ENCODE measurements at places on chromosomes 12 and 14.

DNA sequence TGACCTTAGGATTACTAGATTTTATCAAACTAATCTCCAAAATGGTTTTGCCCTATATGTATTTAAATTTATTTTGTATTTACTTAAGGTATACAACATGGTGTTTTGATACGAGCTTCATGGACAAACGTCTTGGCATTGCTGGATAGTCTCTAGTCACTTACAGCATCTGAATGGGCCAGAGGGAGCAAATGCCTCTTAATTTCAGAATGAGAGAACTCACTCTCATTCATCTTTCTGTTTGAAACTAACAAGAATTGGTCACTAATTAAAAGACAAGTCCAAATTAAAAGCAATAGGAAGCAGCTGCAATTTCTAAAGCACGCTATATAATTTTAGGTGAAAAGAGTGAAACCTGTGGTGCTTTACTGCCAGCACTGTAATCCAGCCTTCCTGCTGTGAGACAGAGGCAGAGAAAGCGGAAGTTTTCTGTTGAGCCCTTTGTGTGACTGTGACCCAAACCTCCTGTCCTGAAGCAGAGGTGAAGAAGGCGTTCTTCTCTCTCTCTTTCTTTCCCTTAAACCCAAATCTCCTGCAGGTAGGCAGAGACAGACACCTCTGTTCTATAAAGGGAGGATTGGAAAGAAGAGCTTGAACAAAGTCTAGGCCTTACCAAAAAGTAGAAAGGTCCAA, 184.6 kb upstream of the NAV3 start:
- DNase-seq, result no peak

DNA sequence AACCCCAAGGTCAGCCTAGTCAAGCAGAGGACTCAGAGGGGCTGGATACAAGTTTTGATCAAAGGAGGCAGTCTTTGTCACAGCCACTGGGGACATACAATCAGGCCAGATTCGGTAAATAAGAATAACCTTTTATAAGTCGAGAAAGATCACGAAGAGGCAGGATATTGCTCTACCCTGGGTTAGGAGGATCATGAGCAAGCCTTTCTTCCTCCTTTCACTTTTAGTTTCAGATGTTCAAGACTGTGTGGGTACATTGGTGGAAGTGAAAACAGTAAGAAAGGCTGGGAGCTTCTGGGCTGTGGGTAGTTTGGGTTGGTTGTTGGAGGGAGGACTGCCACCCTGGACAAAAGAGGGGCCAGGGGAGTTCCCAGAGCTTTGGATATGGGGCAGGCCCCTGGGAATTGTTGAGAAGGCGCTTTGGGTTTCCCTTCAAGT, 127.7 kb downstream of the SNAPC1 start:
- no peak for DNase-seq

DNA sequence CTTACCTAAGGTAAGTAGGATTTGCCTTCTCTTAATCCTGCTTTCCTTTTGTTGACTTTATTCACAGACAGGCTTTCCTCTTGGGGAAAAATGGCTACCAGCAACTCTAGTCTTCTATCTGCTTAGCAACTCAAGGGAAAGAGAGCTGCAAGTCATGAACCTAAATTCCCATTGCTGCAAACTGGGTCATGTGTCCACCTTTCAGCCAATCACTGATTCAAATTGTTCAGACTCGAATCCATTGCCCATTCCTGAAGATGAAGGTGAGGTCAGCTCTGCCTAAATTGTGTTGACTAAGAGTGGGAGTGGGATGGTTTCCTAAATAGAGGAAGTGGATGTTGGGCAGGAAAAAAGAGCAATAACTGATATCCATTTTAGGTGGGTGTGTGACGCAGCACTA, 7.7 kb downstream of the FBXW8 start:
- no peak for DNase-seq

DNA sequence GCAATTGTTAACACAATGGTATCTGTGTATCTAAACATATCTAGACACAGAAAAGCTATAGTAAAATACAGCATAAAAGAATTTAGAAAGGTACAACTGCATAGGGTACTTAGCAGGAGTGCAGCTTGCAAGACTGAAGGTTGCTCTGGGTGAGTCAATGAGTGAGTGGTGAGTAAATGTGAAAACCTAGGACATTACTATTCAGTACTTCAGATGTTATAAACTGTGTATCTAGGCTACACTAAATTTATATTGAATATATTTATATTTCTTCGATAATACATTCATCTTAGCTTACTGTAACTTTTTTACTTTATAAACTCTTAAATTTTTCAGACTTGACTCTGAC, 409.0 kb upstream of the DCN start:
- no peak for DNase-seq

GRCh38 chr12:27606986-27607385, 83.0 kb downstream of the PPFIBP1 start:
- DNase-seq, result no peak

- DNase-seq, result no peak
Observed at GRCh38 chr12:15216036-15216889, 5.0 kb downstream of the RERG start.

DNA sequence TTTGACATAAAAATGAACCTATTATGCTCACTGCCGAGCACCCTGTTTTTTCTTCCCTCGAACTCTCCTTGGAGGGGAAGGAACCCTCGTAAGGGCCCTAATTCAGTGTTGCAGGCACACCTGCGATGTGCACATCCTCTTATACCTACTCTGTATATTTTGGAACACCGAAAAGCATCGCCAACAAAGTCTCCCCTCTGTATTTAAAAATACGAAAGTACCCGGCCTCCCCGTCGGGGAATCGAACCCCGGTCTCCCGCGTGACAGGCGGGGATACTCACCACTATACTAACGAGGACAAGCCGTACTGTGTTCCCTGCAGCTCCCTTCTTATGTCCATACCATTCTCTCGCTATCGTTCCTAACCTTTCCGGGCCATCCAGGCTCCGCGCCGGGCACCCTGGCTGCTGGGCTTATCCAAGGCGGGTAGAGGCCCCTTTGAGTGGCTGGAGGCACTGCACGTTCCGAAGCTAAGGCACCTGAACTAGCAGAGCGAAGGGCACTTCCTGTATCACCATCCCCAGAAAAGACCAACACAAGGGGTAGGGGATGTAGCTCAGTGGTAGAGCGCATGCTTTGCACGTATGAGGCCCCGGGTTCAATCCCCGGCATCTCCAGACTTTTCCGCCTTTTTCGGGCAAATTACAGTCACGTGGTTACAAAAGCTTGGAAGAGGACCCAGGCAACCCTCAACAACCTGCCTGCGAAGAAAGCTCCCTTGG, 25.1 kb upstream of the UBC start:
- no peak for DNase-seq

GRCh38 chr14:30861200-30861599, 13.2 kb upstream of the COCH start:
- no peak for DNase-seq

GRCh38 chr12:103503546-103504480, 8.0 kb upstream of the C12orf42 start:
- no peak for DNase-seq

DNA sequence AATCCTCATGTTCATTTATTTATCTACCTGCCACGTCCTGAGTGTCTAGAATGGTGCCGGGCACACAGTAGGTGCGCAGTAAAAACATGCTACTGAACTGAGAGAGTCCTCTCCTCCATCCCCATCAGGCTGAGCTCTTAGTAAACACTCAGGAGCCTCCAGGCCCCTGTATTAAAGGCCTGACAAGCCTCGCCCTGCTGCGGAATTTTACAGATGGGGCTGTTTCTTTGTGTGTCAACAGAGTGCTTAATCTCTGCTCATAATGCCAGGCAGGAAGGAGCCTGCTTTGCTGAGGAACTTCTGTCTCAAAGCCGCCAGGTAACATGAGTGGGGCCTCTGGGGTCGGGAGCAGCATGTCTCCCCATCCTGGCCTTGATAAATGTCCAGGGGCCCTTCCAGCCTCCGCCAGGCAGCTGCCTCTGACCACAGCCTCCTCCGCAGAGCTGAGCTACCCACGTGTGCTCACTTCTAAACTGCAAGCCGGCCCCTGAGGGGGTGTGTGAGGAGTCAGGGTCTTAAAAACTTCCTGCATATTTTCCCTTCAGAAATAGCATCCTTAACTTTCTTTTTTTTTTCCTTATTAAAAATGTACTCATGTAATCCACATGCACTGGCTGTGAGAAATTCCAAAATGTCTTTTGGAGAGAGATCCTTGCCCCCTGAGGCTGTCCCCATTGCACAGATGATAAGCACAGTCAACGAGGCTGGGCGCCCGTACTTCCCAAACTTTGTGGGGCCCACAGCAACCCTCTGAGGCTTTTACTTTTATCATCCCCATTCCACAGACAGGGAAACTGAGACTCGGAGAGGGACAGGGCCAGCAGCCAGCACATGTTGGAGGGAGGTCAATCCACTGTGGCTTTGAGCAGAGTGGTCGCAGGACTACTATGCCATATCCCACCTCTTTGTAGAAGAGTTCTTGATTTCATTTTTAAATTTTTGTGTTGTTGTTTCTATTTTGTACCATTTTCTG, 116.0 kb upstream of the NCOR2 start:
- no peak for DNase-seq

DNA sequence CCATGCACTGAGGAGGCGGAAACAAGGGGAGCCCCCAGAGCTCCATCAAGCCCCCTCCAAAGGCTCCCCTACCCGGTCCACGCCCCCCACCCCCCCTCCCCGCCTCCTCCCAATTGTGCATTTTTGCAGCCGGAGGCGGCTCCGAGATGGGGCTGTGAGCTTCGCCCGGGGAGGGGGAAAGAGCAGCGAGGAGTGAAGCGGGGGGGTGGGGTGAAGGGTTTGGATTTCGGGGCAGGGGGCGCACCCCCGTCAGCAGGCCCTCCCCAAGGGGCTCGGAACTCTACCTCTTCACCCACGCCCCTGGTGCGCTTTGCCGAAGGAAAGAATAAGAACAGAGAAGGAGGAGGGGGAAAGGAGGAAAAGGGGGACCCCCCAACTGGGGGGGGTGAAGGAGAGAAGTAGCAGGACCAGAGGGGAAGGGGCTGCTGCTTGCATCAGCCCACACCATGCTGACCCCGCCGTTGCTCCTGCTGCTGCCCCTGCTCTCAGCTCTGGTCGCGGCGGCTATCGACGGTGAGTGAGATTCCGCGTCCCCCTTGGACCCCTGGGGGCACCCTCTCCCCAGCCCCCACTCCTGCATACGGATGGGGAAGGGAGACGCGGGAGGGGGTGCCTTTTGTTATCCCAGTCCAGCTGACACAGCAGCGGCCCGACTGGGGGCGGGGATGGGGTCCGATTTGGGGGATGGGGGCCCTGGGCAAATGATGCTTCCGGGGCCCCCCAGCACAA, 400 bp downstream of the LRP1 start:
- DNase-seq, result no peak

DNA sequence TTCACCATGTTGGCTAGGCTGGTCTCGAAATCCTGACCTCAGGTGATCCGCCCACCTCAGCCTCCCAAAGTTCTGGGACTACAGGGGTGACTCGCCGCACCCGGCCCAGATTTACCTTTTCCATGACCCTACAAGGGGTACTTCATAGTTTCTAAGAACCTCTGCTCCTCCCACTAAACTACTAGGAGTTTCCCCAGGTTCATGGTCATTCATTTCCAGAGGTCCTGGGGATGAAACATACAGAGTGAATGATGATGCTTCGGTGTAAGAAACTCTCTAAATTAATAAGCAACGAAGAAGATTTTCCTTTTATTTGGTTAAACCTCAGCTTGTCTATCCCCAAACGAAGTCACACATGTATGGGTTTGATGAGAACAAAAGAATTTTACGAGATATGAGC, 56.9 kb downstream of the AMN start:
- DNase-seq, result no peak

DNA sequence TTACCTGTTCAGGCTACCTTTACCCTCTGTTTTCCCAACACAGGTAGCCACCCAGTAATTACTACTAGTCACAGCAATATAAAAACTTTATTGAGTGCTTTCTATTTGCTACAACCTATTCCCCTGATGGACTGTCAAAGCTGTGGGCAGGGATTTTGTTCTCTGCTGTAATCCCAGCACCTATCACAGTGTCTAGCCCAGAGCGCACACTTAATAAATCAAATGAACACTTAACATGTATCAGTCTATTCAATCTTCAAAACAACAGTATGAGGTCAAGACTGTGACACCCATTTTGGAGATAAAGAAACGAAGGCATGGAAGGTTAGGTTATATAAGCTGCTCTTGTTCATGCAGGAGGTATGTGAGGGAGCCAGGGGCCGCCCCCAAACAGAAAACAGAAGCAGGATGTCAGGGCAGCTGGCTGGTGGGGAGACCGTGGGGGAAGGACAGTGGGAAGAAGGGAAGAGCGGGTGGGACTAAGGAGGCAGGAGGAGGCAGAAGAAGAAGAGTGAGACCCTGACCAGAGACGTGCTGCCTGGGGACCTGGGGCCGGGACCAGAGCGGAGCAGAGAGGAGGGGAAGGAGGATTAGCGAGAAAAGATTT, 1.7 kb downstream of the TNFRSF1A start:
- no peak for DNase-seq

DNA sequence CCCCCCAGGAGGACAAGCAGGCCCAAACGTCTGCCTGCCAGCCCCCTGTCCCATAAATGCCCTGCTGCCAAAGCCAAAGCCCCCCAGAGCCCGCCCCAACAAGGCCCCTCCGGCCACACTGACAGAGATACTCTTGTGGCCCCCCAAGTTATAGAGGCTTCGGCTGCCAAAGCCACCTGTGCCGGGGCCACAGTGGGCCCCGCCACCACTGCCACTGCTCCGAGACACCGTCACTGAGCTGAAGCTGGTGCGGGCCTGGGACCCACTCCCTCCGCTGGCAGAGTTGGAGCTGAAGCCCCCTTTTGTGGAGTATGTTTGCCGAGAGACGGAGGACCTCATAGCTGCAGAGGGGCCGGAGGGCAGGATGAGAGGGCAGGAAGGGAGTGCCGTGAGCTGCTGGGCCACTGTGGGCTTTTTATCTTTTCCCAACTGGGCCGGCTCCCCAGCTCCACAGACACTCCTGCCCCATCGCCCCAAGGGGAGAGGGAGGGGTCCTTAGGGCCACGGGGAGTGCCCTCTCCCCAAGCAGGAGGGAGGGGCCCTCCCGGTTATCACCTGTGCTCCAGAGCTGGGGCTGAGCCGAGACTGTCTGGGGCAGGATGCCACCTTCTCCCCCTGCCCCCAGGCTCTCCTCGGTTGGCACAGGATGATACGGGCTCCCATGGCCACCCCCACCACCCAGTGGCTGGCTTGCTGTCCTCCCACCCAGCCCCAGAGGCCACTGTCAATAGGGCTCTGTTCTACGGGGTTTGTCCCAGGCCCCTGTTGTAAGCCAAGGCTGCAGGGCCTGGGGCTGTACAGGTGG, at the start of gene KRT79:
TSS of gene KRT79 (minus strand) at position 390 of the 805 bp plus-strand sequence. CDS start at position 339, 51 bp downstream.
- no peak for DNase-seq

- DNase-seq, result peak; percentile 92
Observed at GRCh38 chr14:78152201-78153063, 17.7 kb upstream of the NRXN3 start.

GRCh38 chr12:104501660-104502059, 44.9 kb downstream of the CHST11 start:
- no peak for DNase-seq

DNA sequence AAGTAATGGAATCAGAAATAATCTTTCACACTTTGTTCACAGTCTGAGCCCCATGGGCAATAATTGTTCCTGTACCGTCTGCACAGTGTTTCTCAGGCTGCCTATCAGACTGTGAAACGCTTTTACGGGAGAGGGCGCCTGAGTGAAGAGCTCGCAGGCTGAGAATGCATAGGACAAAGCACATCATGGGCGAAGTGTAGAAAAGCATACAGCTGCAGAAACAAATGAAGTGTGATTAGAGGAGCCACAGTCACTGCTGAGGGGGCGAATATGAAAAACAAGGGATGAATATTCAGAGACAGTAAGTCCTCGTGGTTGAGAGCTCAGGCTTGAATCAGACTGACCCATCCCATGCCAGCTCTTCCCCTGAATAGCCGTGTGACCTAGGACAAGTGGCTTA, 438.4 kb upstream of the DCN start:
- DNase-seq, result no peak

Data from NCI-H748 treated with DMSO at 0.1 percent for 48 hours (cell line).